Activated naive CD4-positive, alpha-beta T cell (primary cell): ENCODE measurements at places on chromosomes 7 and 10.

DNA sequence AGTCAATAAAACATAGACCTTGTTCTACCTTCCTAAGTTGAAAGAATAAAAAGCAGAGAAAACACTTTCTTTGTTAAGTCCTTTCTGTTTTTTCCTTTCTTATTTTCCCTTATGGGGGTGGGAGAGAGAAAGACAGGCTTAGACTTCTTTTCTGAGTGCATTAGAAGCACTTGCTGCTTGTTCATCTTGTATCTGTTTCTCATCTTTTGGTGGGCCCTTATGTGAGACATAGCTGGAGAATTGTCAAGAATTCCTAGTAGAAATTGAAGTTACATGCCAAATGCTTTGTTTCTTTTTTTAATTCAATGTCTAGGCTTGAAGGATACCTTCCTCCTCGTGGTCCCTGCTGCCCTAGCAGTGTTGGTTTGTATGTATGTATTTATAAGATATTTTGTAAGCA lies 6.7 kb downstream of the EIF4EBP2 start:
- no peak for DNase-seq

DNA sequence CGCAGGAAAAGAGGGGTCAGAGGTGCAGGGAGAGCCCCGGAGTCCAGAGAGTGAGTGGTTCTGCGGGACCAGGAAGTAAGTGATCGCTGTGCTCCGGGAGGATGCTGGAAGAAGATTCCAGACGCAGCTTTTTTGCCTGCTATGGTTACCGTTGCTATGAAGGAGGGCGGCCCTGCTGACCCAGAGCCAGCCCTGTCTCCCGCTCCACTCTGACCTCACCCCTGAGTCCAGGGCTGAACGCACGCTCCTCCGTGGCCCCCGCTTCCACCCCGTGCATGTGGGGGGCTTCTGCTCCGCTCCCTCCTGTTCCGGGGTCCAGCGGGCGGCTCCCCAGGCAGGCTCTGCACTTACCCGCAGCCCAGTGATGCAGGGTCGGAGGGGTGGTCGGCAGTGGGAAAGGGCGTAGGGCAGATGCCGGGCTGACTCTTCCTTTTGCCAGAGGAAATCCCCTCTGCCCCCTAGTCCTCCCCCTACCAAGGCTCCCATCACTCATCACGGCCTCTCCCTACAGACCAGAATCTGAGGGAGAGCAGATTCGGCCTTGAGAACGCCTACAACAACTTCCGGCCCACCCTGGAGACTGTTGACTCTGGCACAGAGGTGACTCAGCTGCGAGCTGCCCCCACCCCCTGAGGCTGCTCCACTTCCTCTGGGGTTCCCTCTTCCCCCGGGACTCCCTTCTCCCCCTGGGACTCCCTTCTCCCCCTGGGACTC lies 2.7 kb upstream of the MUC17 start:
- DNase-seq, result no peak

GRCh38 chr7:71290452-71290851 lies 158.5 kb downstream of the GALNT17 start:
- DNase-seq, result no peak

DNA sequence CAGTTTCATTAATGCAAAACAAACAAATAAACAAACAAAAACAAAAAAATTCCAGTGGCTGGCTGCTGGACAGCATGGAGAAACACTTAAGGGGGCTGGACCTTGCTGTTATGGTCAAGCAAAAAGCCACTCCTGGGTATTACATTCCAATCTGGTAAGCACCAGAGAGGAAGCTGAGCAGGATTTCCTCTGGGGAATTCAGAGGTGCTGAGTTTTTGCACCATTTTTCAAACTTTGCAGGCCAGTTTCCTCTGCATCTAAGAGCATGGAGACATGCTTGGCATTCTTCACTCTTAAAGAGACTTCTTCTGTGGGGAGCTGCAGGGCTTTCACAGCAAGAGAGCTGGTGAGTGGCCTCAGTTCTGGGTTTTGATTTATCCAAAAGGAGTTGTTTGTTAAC lies 84.5 kb downstream of the FZD1 start:
- no peak for DNase-seq

GRCh38 chr10:90276894-90277475 lies 575.6 kb downstream of the KIF20B start:
- no peak for DNase-seq

DNA sequence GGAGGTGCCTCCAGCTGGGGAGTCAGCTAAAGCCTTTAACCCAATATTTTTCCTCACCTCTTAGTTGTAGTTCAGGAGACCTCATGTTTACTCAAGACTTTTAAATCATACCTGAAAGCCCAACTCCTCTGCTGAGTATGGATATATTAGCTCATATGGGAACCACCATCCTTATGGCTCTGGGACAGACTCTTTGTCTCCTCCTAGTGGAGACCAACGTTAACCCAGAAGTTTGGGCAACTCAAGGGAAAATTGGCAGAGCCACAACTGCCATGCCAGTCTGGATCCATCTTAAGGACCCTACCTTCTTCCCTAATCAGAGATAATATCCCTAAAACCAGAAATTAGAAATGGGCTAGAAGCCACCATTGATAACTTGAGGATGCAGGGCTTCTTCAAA lies 80.8 kb downstream of the TMEM106B start:
- DNase-seq, result no peak

DNA sequence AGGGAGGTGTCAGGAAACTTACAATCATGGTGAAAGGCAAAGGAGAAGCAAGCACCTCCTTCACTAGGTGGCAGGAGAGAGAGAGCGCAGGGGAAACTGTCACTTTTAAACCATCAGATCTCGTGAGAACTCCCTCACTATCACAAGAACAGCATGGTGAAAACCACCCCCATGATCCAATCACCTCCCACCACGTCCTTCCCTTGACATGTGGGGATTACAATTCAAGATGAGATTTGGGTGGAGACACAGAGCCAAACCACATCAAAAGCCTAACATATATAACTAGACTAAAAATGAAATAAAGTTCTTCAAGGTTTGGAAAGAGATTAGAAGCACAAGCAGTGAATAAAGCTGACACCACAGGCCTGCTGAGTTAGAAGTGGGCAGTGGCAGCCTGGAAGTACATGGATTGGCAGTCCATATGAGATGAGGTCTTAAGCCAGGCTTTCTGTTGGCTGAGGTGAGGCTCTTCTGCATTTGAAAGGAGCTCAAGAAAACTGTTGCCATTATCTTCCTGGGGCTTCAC lies 96.4 kb upstream of the MDFIC start:
- no peak for DNase-seq

GRCh38 chr7:127976738-127977120 lies 54.5 kb downstream of the LRRC4 start:
- DNase-seq, result no peak

- DNase-seq, result no peak
These were observed 77.9 kb downstream of the GSAP start for GRCh38 chr7:77338260-77338659.

GRCh38 chr10:98041352-98042043 lies 11.1 kb upstream of the CRTAC1 start:
- no peak for DNase-seq

DNA sequence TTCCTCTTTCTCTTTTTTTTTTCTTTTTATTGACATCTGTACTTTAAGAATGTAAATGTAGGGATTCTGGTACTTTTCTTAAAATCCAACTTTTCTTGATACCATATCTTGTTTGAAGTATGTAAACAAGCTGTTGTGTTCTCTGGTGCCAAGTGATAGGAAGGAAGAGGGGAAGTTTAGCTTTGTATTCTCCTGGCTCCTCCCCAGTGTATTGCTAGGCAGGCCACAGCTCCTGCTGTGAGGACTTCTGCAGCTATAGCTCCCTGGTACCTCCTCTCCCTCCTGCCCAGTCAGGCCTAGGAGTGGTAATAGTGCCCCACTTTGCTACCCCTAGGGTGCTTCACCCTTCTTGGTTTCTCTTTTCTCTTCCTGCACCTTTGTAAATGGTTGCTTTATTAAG lies 45.3 kb upstream of the SP8 start:
- no peak for DNase-seq

GRCh38 chr10:114871379-114871778 lies 49.8 kb downstream of the FHIP2A start:
- no peak for DNase-seq

GRCh38 chr7:2566890-2567678 lies 8.3 kb downstream of the IQCE start:
- DNase-seq, result no peak

DNA sequence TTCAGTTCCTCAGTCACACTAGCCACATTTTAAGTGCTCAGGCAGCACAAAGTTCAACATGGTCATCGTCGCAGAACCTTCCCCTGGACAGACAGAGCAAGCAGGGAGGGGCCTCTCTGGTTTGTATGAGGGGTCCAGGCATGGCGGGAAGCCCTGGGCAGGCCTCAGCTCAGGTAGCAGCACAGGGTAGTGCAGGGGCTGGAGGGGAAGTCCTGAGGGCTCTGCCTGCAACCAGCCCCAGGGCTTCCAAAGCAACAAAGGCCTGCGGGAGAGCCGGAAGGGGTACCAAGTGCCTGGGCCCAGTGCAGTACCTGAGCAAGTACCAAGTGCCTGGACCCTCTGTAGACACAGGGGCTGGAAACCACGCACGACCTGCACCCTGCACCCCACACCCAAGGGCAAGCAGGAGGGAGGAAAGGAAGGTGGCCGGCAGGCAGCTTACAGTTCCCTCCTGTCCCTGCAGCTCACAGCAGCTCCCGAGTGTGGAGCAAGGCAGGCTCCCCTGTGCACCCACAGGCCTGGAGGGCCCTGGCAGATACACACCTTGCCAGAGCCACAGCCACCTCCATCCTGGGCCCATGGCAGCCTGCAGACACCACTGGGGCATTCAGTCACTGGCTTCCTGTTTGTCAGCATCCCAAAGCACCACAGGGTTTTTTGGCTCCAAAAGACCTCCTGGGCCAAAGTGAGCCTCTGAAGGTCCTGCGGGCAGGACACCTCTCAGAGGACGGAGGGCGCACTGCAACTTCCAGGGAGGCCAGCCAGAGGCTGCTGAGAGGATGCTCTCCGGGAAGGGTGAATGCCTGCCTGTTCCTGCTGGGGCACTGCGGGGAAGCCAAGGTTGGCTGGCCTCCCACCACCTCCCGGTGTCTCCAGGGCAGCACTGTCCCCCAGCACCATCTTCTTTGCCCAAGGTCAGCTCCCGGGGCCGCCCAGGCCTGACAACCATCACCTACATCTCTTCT lies 6.5 kb upstream of the RET start:
- DNase-seq, result no peak

GRCh38 chr10:32970910-32971309 lies 12.9 kb upstream of the ITGB1 start:
- DNase-seq, result no peak

DNA sequence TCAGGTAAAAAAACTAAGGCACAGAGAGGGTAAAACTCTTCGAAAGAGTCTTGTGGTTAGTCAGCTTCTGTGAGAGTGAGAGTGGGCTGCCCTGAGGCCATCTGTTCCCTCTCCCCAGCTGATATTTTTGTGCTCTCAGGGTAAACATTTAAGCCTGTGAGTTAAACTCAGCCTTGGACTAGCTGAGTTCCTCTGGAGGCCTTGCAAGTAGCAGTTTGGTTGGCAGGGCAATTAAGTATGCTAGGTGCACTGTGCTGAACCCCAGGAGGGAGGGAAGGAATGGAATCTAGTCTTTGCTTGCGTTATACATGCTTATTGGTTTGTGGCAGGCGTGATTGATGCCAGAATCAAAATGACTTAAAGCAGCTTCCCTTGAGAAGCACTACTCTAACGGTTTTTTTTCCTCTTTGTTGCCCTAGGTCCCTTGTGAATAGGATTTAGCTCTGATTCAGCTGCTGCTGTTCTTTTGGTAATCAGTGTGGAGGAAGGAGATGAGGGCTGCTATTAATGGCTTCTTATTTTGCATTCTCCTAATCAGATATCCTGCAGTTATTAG lies 140.2 kb downstream of the AUTS2 start:
- DNase-seq, result no peak

GRCh38 chr10:104735757-104736391 lies 94.8 kb downstream of the SORCS3 start:
- no peak for DNase-seq

DNA sequence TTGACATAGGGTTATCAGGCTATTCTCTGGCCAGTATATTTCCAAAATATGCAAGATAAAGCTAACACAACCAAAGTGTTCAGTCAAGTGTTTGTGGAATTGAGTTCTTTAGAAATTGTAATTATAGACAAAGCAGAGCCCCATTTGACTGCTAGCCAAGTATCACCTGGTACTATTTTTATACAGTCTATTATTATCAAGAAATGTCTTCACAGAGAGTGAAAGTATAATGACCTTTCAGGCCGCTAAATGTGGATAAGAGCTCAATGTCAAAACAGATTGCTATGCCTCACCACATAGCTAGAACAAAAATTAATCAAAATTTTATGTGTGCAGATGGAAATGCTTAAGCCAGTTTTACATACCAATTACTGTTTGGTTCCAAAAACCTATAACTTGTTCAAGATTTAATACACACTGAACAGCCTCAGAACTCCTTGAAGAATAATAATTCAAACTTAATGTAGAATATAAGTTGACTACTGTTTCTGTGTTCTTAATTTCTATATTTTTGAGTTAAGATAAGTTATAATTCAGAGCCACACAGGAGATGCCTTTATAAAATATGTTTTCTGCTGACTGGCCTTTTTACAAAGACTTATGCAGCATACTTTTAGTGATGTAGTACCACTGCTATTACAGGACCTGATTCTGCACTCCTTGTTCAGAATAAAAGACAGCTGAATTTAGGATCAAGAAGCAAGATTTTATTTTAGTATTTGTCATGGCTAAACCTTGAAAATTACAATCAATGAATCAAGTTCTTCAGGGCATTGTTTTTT lies 31.0 kb downstream of the PRPS1L1 start:
- no peak for DNase-seq

- DNase-seq, result no peak
These were observed 315.8 kb upstream of the TPK1 start for GRCh38 chr7:145151676-145152075.

DNA sequence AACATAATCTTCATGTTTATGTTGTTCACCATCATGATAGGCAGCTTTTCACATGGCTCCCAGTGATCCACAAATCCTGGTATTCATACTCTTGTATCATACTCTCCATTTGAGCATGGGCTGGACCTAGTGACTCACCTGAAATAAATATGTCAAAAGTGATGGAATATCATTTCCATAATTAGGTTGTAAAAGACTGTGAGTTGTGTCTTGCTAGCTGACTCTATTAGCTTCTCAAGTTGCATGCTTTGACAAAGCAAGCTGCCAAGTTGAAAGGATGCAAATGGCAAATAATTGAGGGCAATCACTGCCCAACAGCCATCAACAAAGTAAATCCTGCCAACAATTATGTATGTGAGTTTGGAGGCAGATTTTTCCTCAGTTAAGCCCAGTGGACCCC lies 300.4 kb downstream of the AHR start:
- no peak for DNase-seq

DNA sequence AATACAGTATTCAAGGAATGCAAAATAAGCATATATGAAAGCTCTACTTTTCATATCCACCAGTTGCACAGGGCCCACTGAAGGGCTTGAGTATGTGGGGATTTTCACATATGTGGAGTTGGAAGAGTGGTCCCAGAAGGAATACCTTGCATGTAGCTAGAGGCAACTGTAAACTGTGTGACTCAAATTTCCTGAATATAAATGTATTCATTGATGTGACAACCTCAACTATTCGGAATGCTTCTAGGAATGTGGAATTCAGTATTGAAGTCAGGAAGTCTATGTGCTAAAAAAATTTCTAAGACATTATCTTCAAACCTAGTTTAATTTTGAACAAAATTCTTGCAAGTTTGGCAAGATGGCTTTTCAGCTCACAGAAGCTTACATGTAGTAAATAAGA lies 695.5 kb upstream of the SEMA3D start:
- DNase-seq, result no peak
